Effector CD8-positive, alpha-beta T cell (primary cell): ENCODE measurements at places on chromosomes 13 and 19.

DNA sequence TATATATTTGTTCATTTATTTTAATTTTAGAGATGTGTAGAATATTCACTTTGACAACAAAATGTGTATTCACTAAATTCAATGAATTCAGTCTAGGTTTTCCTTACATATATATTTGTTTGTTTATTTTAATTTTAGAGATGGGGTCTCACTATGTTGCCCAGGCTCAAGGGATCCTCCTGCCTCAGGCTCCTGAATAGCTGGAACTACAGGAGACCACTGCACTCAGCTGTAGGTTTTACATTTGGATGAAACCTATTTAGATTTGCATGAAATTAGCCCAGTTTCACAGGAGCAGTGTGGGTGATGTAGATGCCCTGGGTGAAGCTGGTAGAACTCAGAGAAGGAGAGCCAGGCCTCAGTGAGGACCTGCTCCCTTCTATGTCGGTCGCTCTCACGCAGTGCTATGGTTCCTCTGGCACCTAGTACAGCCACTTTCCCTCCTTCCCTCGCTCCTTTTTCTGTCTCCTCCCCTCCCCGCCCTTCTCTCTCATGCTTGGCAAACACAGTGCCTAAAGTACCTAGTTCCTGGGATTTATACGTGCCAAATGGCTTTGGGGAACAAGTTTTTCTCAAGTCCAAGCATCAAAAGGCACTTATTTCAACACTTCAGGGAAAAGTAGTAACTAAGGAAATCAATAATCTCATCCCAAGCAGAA is 14.7 kb upstream of the HMGB1 start:
- no peak for DNase-seq

DNA sequence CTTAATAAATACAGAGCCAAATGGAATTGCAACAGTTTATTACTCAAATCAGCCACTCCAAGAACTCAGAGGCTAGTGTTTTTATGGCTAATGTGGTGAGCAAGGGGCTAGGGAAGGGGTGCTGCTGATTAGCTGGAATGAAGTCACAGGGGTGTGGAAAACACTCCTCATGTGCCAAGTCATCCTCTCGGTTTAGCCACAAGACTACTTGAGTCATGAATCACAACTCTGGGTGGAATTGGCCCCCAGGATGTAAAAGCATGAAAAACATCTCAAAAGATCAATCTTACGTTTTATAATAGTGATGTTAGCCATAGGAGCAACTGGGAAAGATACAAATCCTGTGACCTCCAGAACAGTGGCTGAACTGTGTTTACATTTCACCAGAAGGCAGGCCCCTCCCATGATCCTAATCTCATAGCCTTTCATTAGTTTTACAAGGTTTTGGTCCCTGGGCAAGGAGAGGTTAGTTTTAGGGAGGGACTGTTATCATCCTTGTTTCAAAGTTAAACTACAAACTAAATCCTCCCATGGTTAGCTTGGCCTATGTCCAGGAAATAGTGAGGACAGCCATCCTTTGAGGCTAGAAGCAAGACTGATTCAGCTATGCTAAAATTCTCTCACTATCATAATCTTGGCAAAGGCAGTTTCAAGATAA is 2020.1 kb upstream of the PCDH20 start:
- DNase-seq: no peak

DNA sequence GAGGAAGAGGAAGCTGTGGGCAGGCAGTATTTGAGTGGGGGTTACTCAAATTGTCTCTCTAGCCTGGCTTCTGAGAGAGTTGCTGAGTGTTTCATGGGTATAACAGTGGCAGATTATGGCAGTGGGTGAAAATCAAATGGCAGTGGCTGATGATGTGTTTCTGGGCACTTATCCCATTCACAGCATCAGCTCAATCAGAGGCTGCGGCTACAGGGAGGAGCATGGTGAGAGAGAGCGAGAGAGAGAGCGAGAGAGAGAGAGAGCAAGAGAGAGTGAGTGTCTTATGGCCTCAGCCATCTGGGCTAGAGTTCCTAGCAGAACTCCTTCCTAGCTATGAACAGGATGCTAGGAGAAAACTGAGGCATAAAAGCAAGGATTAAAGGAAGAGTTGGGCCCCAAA is 178.9 kb downstream of the OLFM4 start:
- no peak for DNase-seq

DNA sequence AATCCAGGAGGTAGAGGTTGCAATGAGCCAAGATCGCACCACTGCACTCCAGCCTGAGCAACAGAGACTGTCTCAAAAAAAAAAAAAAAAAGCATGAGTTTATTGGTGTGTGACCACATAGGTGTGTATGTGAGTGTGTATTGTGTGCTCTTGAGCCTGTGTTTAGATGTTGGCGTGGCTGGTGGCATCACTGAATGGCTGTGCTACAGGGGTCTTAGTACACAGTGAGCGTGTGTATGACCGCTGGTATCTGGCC is 2.5 kb downstream of the SLC1A5 start:
- no peak for DNase-seq

DNA sequence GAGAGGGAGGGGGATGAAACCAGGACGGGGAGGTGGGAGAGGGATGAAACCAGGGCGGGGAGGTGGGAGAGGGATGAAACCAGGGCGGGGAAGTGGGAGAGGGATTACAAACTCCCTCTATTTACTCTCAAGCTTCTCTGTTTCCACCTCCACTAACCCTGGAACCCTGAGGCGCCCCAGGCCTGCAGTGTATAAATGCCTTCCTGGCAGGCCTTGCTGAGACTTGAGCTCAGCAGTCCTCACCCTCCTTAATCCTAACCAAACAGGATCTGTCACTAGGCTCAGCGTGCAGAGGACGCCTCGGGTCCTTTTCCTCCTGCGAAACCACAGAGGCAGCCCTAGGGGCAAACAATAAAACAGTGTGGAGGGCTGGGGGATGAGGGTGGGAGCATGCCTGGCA is 32.1 kb upstream of the OR1M1 start:
- DNase-seq: no peak

GRCh38 chr13:76663592-76664335 is 222.4 kb downstream of the KCTD12 start:
- no peak for DNase-seq

GRCh38 chr19:49335071-49335783 is at the start of gene CD37:
Gene CD37, plus strand, starts transcription at chr19:49335406. Its CDS starts 135 bp downstream, at chr19:49335541.
- peak; percentile 29 for DNase-seq

DNA sequence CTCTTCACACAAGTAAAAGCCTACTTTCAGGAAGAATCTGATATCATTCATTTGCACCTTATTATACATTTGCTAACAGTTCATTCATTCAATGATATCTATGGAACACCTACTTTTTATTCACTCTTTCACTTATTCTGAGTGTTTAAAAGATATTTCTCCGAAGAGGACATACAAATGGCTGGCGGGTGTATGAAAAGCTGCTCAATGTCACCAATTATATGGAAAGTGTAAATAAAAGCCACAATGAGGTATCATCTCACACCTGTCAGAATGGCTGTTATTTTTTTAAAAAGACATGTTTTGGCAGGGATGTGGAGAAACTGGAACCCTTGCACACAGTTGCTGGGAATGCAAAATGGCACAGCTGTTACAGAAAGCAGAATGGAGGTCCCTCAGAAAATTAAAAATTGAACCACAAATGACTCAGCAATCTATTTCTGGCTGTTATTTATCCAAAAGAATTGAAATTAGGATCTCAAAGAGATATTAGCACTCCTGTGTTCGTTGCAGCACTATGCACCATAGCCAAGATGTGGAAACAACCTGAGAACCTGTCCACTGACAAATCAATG is 127.6 kb upstream of the IRS2 start:
- DNase-seq: no peak

GRCh38 chr19:8302357-8302691 is 5.8 kb downstream of the CD320 start:
- DNase-seq: no peak

- DNase-seq: peak; percentile 61
Measured at GRCh38 chr19:36489920-36490415, 607 bp upstream of the ZNF566 start.

- no peak for DNase-seq
Measured at GRCh38 chr13:58953638-58954037, 1210.1 kb downstream of the DIAPH3 start.

DNA sequence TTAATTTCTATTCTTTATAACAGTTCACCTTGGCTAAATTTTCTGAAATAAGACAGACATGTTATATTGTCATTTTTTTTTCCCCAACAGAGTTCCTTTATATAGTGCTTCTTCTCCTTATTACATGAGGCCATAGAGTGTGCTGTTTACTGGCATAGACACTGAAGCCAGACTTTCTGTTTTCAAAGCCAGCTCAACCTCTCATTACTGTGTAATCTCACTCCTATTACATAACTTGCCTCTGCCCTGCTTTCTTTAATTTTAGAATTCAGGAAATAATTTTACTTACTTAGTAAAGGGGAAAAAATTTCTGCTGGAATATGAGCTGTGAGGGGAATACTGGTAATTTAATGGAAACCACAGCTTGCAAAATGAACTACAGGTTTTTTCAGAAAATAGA is 1380.4 kb downstream of the SLITRK1 start:
- DNase-seq: no peak

DNA sequence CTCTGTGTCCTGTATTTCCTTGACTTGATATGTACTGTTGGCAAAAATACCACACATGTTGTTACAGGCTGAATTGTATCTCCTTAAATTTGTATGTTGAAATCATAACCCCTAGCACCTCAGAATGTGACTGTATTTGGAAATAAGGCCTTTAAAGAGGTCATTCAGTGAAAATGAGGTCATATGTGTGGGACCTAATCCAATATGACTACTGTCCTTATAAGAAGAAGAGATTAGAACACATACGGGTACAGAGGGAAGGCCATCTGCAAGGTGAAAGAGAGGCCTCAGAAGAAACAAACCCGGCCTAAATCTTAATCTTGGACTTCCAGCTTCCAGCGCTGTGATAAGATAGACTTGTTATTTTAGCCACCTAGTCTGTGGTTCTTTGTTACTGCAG is 202.5 kb downstream of the NUFIP1 start:
- no peak for DNase-seq

DNA sequence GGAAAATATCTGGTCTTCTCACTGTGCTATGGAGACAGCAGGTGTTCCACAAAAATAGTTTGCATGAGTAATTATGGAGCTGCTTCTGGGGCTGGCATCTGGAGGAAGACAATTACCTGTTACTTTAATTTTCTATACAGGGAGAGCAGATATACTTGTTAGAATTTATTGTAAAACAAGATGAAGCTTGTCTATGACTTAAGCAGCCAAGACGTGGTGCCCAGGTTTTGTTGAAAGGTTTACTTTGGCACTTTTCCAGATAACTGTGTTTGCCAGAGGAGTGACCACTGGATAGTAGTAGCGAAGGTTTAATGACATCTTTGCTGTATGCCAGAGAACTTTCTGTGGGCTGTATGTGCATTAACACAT is 134.5 kb upstream of the KL start:
- no peak for DNase-seq

- no peak for DNase-seq
Measured at GRCh38 chr19:3710265-3710812, 2.2 kb downstream of the TJP3 start.

GRCh38 chr13:51267622-51268021 is 45.4 kb downstream of the FAM124A start:
- DNase-seq: no peak

- DNase-seq: no peak
Measured at GRCh38 chr13:110424569-110425443, 117.7 kb downstream of the COL4A2 start.

- DNase-seq: no peak
Measured at GRCh38 chr19:46599716-46600373, 1.3 kb upstream of the CALM3 start.

DNA sequence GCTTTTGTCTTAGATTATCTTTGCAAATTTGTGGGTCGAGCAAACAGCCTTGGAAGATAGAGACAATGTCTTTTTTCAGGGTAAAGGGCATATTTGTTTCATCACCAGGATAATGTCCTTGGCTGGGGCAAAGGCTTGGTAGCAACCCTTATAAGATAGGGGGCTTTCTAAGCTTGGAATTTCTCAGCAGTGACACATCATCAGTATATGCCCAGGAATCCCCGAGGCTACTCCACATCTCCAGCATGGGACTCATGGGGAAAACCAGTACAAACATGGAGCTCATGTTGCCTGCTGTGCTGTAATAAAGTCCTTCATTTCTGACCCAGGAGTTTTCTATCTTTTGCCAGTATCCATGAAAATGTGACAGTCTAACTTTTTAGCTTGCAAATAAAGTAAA is 77.1 kb downstream of the DCLK1 start:
- no peak for DNase-seq

GRCh38 chr13:50341526-50341925 is 326.3 kb downstream of the KCNRG start:
- no peak for DNase-seq

GRCh38 chr13:30143666-30144400 is 163.5 kb downstream of the KATNAL1 start:
- DNase-seq: no peak

GRCh38 chr19:5397804-5398692 is 57.2 kb upstream of the ZNRF4 start:
- DNase-seq: no peak
